LNCaP clone FGC (cell line): ENCODE measurements at places on chromosomes 3 and 15.
A peak's percentile ranks its signal among the peaks of the same experiment; 100 is the strongest.

- DNase-seq: no peak
Observed at GRCh38 chr3:157151151-157151550, 8.8 kb downstream of the CCNL1 start.

DNA sequence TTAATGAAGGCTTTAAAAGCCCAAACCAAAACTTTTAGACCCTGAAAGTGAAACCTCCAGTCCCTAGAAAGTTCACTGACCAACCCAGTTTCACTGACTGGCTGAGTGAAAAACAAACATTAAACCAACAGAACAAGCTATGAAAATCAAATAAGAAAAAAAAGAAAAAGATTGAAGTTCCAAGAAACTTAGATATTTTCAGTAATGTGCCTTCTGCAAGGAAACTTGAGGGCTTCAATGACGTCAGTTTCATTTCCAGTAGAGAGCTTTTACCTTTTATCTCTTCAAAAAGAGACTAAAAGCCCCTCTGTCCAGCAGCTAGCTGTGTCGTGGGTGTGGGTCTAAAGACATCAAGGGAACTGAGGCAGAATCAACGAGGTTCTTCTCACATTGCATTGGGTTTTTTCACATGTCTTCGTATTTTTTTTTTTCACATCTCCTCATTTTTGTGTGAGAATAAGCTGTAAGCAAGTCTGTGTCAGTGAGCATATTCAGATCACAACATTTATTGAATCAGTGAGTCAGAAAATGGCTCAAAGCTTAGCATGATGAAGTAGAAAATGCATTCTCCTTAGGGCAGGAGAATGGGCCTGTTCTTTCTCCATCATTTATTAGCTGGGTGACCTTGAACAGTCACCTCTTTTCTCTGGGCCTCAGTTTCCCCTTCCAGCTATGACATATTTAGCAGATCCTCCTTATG lies 54.8 kb upstream of the BCL6 start:
- no peak for DNase-seq

- DNase-seq: peak; percentile 22
Observed at GRCh38 chr15:62969442-62970089, 73.0 kb upstream of the TPM1 start.

DNA sequence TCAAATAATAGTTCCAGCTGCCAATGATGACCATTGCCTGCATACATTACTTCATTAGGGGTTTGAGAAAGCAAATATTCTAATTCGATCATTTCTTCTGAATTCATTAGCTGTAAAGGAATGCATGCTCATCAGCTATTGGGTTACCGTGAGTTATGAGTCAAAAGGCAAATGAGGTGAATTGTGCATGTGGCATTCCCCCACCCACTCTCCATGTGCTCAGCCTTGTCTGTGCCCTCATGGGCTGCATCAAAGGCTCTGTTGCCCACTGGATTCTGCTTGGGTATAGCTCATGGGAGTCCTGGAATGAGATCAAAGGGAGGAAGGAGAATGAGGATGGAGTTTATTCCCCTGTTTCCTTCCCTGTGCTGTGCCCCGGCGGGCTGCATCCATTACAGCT lies 99.3 kb upstream of the CHRNA7 start:
- no peak for DNase-seq

DNA sequence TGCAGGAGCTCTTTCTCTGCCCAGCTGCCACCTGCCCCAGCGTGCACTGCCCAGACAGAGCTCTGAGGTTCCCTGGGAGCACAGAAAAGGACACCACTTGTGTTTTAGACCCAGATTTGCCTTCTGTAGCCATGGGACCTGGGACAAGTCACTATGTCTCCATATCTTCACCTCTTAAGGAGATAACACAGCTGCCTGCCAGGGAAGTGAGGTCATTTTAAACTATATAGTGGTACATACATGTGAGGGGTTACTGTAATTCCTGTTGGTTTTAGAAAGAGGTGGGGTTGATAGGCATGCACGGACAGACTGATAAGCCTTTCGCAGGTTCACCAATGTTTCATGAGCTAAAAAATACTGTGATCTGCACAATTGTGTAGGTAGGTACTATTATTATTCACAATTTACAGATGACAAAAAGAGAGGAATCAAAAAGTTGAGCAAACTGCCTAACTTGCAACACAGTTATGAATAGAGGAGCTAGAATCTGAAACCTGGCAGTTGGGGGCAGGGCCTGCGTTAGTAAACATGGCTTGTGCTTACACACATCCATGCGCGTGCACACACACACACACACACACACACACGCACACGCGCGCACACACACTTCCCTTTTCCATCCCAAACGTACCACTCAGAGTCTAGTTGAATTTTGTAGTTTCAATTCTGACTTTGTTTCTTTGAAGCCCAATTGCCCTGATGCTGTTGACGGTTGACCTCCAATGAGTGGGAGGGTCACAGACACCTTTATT lies 193.6 kb downstream of the FAM43A start:
- no peak for DNase-seq

DNA sequence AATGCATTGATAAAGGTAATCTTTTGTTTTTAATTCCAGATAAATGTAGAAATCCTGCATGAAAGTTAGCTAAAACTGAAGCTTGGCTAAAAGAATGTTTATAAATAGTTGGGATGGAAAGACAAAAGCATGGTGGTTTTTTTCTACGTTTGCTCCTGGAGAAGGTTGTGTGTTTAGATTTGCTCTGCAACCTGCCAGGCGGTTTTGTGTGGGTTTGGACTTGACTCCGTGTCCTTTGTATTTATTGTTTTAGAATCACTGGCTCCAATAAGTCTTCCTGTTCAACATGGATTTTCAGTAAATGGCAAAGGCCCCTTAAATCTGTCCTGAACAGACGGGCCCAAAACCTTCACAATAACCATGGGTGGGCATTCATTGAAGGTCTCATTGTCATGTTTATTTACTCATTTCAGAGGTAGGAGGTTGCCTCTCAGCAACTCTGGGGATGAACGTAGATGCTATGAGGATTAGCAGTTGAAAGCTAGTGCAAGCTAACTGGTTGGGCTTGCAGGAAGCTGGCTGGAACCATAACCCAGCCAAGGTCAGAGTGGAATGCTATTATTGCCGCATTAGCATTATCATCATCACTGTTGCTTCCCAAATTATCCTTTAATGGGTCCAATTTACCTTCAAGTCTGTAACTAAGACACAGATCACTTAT lies 60.6 kb upstream of the ADAMTS9 start:
- DNase-seq: no peak

DNA sequence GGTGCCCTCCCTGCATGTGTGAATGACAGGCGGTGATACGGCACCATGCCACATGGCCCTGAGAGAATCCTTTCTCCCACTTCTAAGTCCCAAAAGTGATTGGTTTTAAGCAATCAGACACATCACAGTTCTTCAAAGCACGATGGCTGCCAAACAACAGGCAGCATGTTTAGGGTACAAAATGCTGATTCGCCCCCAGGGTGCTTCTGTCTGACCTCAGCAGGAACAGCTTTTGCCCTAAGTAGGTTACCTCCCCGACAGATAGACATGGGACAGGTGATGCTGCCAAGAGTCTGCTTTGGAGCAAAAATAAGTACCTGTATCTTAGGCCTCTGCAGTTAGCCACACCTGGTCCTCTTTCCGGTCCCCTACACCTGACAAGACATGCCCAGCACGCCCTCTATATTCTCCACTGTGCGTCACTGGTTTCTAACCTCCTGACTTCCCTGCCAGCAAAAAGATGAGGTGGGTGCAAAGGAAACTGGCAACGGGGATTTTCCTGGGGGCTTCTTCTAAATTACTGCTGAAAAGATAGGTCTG lies 549.8 kb downstream of the FOXP1 start:
- DNase-seq: no peak

DNA sequence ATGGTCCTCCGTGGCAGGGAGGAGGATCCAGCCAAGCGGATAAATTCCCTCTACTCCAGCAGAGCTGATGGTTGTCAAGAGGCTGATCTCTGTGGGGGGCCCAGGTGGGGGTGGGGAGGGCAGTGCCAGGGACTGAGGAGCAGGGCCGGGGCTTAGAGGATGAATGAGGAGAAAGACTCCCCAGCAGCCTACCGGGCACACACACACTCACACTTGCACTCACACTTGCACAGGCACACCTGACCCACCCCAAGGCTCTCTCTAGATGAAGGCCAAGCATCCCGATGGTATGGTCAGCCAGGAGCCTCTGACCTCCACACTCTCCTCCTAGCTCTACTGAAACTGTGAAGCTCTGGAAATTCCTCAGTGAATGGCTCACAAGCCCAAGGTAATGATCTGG lies 131.3 kb upstream of the PRR20G start:
- DNase-seq: no peak

- DNase-seq: no peak
Observed at GRCh38 chr3:162206648-162207047, 710.0 kb downstream of the OTOL1 start.

DNA sequence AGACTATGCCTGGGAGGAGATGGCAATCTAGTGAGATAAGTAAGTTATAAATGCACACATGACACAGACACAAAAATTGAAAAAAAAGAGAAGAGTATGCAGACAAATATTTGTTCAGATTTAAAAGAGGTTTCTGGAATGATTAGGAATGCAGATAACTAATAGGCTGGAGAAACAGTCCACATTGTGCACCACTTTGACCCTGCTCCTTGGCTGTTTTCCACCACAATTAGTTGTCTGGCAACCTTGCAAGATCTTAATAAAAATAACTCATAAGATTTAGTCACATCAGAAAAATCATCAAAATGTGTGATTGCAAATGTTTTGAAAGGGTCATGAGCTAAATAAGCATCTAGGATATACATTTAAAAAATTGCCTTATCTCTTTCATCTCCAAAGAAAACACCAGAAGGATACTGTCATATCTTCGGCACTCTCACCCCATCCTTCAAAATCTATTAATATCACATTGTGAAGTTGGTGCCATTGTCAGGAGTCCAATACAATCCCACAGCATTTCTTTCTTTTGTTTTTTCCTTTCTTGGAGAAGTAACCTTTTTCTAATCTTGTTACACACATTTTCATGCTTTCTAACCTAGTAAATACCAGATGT lies 153.7 kb upstream of the KCNMB2 start:
- DNase-seq: peak; percentile 76

- DNase-seq: no peak
Observed at GRCh38 chr15:41669701-41670100, 9.5 kb downstream of the MGA start.

- DNase-seq: no peak
Observed at GRCh38 chr3:99175276-99175812, 273.8 kb upstream of the DCBLD2 start.

DNA sequence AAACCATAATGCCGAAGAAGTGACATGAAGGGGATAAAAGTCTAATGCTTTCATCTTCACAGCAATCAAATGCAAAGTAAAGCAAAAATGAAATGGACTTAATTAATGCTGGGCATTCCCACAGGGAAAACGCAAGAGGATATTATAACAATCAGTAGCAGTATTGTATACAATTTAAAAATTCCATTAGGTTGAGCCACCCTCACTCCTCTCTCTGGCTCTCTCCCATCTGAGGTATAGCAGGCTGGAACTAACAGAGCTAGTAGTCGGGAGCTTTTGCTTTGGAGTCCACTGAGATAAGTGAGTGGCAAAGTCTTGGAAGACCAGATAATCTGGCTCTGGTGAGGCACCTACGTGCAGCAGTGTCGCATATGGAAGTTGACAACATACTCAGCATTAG lies 33.9 kb downstream of the DET1 start:
- no peak for DNase-seq

DNA sequence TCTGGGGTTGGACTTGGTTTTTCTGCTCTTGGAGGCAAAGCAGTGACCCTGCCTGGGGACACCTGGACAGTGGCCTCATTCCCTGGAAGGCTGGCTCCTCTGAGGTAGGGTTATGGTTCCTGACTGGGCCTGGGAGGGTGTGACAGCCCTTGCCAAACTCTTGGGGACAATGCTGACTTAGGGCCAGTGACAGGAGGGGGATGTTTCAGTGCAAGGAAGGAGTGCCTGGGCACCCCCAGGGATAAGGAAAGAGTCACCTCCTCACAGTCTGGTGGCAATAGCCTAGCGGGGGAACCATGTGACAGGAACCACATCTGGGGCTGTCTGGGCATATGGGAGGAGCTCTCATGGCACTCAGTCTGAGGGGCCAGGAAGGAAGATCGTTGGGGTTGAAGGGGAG lies 91.8 kb downstream of the ABHD5 start:
- DNase-seq: no peak

DNA sequence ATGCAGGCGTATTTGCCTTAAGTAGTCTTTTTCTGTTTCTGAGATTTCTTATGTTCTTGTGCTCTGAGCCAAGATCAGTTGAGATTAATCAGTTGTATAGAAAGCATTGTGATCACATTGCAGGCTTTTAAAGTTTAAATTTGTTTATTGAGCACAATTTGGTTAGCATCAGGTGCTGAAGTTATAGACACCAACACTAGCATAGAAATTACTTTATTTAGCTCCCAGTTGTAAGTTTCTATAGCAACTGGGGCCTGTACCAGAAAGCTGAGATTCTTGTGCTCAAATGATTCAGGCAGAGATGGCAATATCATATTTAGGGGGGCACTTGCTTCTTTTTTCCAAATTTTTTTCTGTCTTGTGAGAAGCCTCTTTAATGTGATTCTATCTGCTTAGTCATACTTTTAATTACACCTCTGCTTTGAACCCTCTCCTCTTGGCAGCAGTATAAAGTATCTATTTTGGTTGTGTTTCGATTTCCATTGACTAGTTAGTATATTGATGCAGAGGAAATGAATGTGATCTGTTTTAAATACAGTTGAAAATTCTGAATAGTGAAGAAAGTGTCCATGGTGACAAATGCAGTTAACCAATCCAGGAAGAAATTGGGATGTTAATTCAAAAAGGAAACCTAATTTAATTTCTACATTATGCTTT lies 241.7 kb upstream of the GBE1 start:
- DNase-seq: no peak

DNA sequence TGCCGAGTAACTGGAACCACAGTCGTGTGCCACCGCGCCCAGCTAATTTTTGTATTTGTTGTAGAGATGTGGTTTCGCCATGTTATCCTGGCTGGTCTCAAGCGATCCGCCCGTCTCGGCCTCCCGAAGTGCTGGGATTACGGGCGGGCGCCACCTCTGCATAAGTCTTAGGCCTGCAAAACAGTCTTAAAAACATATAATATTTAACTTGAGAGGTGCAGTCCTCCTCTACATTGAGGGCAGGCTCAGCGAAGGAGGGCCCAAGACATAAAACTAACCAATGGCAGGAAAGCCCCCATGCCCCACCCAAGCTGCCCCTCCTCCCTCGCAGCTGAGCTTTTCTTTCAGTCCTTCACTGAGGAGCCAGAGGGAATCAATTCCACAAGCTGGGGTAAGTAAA lies at the start of gene SLC28A2:
TSS of gene SLC28A2 (plus strand) at position 347 of the 400 bp plus-strand sequence. CDS start 982 bp downstream, outside the sequence.
- no peak for DNase-seq

GRCh38 chr3:57974796-57975388 lies 33.3 kb upstream of the FLNB start:
- DNase-seq: no peak

DNA sequence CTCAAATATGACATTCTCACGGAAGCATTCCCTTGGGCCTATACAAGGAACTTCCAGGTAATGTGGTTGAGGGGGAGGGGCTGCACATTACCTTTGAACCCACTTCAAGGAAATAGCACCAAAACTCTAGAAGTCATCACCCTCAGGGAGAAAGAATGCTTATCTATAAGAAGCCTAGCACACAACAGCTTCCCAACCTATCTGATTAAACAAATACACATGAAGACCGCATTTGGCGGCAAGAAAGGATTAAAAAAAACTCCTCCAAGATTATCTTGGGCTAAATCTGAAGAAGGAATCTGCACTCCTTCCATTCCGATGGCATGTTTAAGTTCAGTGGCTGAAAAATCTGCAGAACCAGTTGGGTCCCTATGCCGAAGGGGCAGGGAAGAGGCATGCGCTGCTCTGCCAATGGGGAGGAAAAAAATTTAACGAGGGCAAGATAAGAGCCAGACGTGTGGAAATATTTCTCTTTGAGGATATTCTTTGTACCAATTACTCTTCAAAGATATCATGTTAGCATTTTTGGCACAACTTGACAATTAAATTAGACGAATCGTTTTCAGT lies 82.0 kb upstream of the WNT5A start:
- peak; percentile 90 for DNase-seq
